Fibroblast of lung (primary cell): ENCODE measurements at places on chromosomes 12 and 14. TPM values are rescaled to one million over a fixed set of nuclear protein-coding genes. Genes with fewer than 3 reads are reported as not detected.

The DHRS2 gene
- total RNA-seq = not detected in 2 replicates

The PROX2 gene
- not detected in 2 replicates for total RNA-seq

The IGF1 gene
- 0.83 and 1.3 TPM in 2 replicates for total RNA-seq

The REP15 gene
- 0.77 and 0.99 TPM in 2 replicates for total RNA-seq

The SLC22A17 gene
- total RNA-seq = 16.4 and 23.1 TPM in 2 replicates

The OR6C2 gene
- not detected in 2 replicates for total RNA-seq

The PLEKHD1 gene
- under 0.01 TPM in 2 replicates for total RNA-seq

The EPYC gene
- total RNA-seq = not detected in 2 replicates

The C12orf43 gene
- total RNA-seq = 11.4 and 15.2 TPM in 2 replicates

The ENDOU gene
- 0.17 TPM in 1 of 2 replicates, not detected in the other for total RNA-seq

The SPTB gene
- under 0.01 TPM in 1 of 2 replicates, not detected in the other for total RNA-seq

The TAS2R50 gene
- total RNA-seq = 1.3 and 2.3 TPM in 2 replicates

The KRT78 gene
- total RNA-seq = not detected in 2 replicates

The TC2N gene
- total RNA-seq = 0.26 and 0.83 TPM in 2 replicates

The KCNJ8 gene
- 7.4 and 13.2 TPM in 2 replicates for total RNA-seq

The FAR2 gene
- 5.4 and 9.2 TPM in 2 replicates for total RNA-seq

The BIN2 gene
- not detected in 2 replicates for total RNA-seq

The CCDC177 gene
- not detected in 2 replicates for total RNA-seq

The SLC8A3 gene
- total RNA-seq = under 0.01 TPM in 2 replicates

The ALG10B gene
- total RNA-seq = 1.8 and 3.6 TPM in 2 replicates

The CCDC38 gene
- not detected in 2 replicates for total RNA-seq

The CELA1 gene
- total RNA-seq = not detected in 2 replicates

The NAA30 gene
- 14.6 and 15.2 TPM in 2 replicates for total RNA-seq

The SDR9C7 gene
- total RNA-seq = not detected in 2 replicates

The SRRM4 gene
- total RNA-seq = not detected in 2 replicates

The RHOJ gene
- 1.2 and 4.1 TPM in 2 replicates for total RNA-seq

The FLVCR2 gene
- total RNA-seq = 2.1 and 7.3 TPM in 2 replicates

The SLC25A47 gene
- under 0.01 TPM in 1 of 2 replicates, not detected in the other for total RNA-seq

The CPNE6 gene
- not detected in 2 replicates for total RNA-seq

The WNT5B gene
- 40.3 and 105 TPM in 2 replicates for total RNA-seq
